ENCODE measurements at places on chromosomes 5 and 9.

GRCh38 chr9:130912932-130913598 is 16.5 kb upstream of the QRFP start:
- no peak for DNase-seq

GRCh38 chr5:159059722-159060121 is 40.0 kb downstream of the EBF1 start:
- peak; percentile 50 for DNase-seq

DNA sequence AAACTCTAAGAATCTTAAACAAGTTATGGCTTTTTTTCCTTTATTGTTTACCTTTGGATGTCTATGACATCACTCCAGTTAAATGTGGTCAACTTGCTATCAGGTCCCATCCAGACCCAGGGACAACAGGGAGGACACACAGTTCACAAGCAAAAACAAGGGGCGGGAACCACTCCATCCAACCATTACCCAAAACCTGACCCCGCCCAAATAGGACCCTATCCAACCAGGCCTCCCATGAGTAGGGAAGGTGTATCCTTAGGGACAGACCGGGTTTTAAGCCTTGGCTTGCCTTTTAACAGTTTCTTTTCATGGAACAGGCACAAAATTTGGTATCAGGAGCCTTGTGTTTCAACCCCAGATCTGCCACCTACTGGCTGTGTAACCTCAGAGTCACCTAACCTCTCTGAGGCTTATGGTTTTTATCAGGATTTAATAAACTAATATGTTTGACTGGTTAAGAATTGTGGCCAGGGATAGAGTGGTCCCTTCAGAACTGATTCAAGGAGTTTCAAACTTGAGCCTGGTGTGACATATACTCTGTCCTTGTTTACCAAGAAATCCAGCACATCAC is 127.7 kb upstream of the RAD23B start:
- DNase-seq: no peak

DNA sequence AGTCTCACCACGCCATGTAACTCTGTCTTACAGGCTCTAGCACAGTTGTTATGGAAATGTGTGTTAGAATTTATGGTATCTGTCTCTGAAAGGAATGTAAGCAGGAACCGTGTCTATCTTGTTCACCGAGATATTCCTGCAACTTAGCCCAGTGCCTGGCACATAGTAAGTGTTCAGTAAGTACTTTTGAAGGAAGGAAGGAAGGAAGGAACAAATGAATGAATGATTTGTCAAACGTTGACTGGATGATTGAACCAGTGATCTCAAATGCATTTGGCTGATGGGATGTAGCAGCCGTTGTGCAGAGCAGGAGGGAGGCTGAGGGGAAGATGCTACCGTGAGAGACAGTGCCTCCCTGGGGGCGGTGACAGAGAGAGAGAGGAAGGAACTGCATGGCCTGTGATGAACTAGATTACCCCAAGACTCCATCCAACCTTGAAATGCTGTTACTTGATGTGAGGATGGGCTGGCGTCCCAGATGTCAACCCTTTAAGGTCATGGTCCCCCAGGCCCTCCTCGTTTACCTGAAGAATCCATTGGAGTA is 47.5 kb upstream of the PPARGC1B start:
- peak; percentile 39 for DNase-seq

GRCh38 chr5:178241231-178241663 is 8.6 kb upstream of the PHYKPL start:
- DNase-seq: peak; percentile 65

- peak; percentile 43 for DNase-seq
Observed at GRCh38 chr9:93023521-93023815, 35.0 kb upstream of the SUSD3 start.

GRCh38 chr5:81782811-81783210 is 31.9 kb upstream of the SSBP2 start:
- peak; percentile 43 for DNase-seq

DNA sequence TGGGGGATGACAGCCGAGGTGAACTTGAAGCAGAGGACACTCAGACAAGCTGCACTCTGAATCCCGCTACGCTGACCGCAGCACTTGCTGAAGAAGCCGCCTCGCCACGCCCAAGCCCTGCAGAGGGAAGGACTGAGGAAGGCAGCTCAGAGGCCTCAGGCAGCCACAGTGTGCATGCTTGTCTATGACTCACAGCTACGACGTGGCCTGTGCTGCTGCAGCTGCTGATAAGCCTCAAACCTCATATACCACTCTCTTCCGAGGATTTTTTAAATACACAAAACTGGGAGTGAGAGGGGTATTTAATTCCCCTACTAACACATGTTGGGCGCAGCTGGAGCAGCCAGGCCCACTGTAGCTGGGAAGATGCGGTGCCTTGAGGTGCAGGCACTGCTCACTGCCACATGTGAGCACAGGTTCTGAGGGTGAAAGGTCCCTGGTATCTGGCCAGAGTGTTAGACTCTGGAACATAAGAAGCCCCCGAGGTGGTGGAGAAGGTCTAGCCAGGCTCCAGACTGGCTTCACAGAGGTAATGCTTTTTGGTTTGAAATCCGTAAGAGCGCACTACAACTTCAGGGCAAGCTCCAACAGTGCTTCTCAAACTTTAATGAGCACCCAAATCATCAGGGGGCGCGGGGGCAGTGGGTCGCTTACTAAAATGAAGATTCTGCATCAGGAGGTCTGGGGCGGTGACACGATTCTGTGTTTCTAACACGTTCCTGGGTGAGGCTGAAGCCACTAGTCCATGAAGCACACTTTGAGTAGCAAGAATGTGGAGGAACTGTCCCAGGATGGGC is 196.8 kb downstream of the AUH start:
- DNase-seq: peak; percentile 98

DNA sequence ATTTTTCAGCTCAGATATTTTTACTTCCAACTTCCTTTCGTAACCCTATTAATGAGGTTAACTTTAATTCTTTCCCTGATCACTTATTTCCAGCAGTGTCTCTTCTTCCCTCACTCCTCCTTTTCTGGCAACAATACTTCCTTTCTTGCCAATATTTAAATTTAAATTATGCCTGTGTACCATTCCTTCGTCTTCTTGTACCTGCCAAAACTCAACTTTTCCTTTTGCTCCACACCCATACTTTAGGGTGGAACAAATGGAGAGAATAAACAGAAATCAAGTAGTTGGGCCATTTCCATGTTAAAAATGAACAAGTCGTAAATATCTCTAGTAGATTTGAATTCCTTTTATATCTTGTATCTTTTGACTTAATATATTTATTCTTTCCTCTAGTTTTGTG is 66.0 kb downstream of the FER start:
- DNase-seq: no peak

- DNase-seq: no peak
Observed at GRCh38 chr5:102826629-102827028, 71.5 kb downstream of the PAM start.

GRCh38 chr5:125717209-125717608 is 706.0 kb upstream of the GRAMD2B start:
- no peak for DNase-seq

DNA sequence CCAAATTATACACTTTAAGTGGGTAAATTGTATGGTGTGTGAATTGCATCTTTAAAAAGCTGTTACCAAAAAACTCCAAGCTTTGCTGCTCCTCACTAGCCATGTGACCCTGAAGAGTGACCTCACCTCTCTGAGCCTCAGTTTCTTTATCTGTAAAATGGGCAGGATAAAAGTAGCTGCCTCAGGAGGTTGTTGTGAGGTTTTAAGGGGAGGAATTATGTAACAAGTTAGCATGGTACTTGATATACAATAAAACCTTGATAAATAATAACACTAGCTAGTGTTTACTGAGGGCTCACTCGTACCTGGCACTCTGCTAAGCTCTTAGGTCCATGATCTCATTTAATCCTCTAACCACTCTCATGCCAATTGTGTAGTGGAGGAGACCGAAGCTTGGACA is 19.0 kb upstream of the PHF19 start:
- no peak for DNase-seq

- DNase-seq: no peak
Observed at GRCh38 chr5:146089287-146089686, 16.1 kb downstream of the PLAC8L1 start.

DNA sequence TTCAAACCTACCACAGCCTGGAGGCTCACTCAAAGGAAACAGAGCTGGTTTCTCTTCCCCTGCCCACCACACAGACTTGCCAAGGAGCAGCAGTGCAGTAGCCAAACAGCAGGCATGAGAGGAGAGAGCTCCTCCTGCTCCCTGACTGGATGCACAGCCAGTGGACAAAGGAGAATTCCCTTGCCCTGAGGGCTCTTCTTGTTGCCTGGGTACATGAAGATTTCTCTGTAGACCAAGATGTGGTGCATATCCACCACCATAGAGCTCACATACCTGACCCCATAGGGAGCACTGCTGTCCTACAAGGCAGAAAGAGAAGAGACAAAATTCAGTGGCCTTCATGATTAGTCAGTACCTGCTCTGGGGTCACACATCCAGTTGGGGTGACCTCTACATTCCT is 56.3 kb upstream of the SPATA31E1 start:
- DNase-seq: no peak

DNA sequence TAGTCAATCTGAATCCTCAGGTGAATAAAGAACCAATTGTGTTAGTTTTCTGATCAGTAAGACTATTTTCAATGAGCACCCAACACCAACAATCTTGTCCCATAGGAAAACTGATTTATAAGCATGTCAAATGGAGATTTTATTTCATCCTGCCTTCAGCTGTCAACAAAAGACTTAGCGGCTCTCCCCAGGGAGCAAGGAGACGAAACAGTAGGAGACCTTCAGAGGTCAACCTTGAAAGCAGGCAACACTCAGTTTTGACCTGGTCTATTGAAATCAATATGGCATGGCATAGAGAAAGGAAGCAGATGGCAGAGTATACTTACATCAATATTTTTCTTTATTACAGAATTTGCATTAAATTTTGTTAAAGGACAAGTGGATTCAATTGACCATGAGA is 34.1 kb downstream of the ZNF622 start:
- DNase-seq: no peak

GRCh38 chr5:140162275-140162674 is 12.7 kb upstream of the CYSTM1 start:
- DNase-seq: no peak

- no peak for DNase-seq
Observed at GRCh38 chr5:77139001-77139400, 51.9 kb upstream of the ZBED3 start.

DNA sequence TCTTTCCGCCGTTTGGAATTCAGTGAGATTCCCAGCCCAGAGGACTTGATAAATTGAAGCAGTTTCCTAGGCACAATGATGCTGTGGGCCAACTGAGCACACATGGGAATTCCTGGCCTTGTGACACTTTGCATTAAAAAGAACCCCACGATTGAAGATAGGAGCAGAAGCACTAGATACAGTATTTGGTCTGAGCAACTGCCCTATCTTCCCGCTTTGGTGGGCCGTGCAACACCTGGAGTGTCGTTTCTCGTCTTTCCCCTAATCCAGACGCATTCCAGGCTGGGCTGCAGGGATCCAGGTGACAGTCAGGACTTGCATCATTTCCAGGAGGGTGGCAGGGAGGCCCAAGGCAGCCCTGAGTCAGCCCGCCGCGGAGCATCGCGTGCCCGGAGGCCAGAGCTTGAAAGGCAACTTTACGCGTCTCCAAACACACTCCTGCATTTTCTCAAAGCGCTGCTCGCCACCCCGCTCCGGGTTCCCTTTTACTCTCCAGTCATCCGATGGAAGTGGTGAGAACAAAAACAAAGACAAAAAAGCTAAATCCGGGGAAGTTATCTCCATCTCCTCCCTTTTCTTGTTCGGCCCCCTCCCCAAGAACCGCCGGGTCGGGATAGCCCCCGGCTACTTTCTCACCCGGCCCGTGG is 753 bp upstream of the STC2 start:
- peak; percentile 43 for DNase-seq

- no peak for DNase-seq
Observed at GRCh38 chr9:136544548-136544963, 1.3 kb downstream of the NOTCH1 start.

GRCh38 chr5:154766558-154767281 is 11.5 kb downstream of the LARP1 start:
- no peak for DNase-seq

- DNase-seq: no peak
Observed at GRCh38 chr5:78534905-78535200, 113.7 kb downstream of the LHFPL2 start.

- no peak for DNase-seq
Observed at GRCh38 chr9:32644698-32645097, 9.2 kb upstream of the TAF1L start.

DNA sequence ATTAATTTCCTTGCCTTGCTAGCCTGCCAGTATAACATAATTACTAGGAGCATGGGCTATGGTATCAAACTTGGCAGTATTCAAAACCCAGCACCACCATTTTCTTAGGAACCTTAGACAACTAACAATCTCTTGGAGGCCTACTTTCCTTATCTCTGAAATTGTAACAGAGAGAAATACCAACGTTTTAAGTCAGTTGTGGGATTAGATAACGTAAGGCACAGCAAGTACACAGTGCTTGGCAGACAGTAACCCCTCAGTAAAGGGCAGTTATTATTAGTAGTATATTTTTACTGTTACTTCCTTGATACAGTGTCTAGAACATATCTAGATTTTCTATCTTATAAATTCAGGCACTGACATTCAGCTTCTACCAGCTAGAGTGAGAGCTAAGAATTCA is 309.6 kb downstream of the ACTL7B start:
- DNase-seq: no peak

DNA sequence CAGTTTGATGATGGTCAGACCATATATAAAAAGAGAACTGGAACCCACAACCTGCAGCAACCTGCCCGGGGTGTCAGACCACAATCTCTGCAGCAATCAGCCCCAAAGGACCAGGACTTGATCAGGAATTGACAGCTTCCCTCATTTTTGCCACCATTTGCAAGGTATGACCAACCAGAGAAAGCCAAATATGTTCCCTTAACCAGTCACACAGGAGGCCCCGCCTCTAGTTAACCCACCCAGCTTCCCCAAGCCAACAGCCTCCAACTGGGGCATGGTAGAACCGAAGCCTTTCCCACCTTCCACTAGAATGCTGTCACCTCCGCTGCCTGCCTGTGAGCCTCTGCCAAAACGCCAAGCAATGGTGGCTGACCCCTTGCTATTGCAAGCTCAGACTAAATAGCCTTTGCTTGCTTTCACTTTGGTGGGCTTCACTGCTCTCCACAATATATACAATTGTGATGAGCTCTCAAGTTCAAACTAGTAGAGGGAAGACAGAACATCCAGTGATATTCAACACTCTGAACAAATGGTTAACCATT is 86.3 kb downstream of the AK8 start:
- no peak for DNase-seq

DNA sequence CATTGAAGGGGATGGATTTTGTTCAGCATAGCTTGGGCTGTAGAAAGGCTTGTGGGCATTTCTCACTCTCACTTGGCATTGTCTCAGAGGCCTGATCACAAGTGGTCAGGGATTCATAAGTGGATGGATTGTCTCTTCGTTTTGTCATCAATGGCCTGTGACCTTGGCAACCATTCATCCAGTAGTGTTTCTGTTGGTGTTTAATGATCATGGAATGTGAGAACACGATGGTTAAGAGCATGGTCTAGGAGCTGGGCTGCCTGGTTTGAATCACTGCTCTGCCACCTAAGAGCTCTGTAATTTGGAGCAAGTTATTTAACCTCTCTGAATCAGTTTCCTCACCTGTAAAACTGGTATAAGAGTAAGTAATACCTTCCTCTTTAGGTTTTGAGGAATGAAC is 430.1 kb upstream of the MEF2C start:
- DNase-seq: no peak

GRCh38 chr5:149550594-149551226 is 529 bp downstream of the CSNK1A1 start:
- no peak for DNase-seq

GRCh38 chr5:123266365-123266764 is 156.8 kb downstream of the CEP120 start:
- no peak for DNase-seq

- no peak for DNase-seq
Observed at GRCh38 chr5:154801083-154801482, 45.9 kb downstream of the LARP1 start.

- DNase-seq: peak; percentile 86
Observed at GRCh38 chr5:131164191-131165118, 601 bp downstream of the HINT1 start.

Data from NB4 (cell line).